ENCODE measurements at places on chromosomes 12 and 14. TPM values are rescaled to one million over a fixed set of nuclear protein-coding genes. Genes with fewer than 3 reads are reported as not detected.

KRT72 gene
- not detected for total RNA-seq

SNW1 gene
- total RNA-seq = 57.3 TPM

DACT1 gene
- total RNA-seq = 0.64 TPM

PTPN21 gene
- 9.0 TPM for total RNA-seq

PAPLN gene
- total RNA-seq = 5.5 TPM

REM2 gene
- 0.39 TPM for total RNA-seq

TMEM233 gene
- total RNA-seq = 0.18 TPM

ZNF410 gene
- 52.2 TPM for total RNA-seq

BDKRB2 gene
- total RNA-seq = 1.1 TPM

SETD3 gene
- total RNA-seq = 49.1 TPM

MYF6 gene
- not detected for total RNA-seq

ASCL1 gene
- not detected for total RNA-seq

DTX1 gene
- 0.42 TPM for total RNA-seq

BIN2 gene
- total RNA-seq = 0.08 TPM

FOXM1 gene
- total RNA-seq = 89.8 TPM

KCNK10 gene
- total RNA-seq = not detected

MYL6B gene
- 81.2 TPM for total RNA-seq

LPCAT3 gene
- 28.7 TPM for total RNA-seq

AMDHD1 gene
- total RNA-seq = 2.4 TPM

RDH11 gene
- 55.6 TPM for total RNA-seq

Measured in A549 treated with Mapracorat at 1 μM for 4 hours (cell line).